Kidney (tissue), 22 donors: ENCODE measurements at places on chromosomes 1 and 21.

DNA sequence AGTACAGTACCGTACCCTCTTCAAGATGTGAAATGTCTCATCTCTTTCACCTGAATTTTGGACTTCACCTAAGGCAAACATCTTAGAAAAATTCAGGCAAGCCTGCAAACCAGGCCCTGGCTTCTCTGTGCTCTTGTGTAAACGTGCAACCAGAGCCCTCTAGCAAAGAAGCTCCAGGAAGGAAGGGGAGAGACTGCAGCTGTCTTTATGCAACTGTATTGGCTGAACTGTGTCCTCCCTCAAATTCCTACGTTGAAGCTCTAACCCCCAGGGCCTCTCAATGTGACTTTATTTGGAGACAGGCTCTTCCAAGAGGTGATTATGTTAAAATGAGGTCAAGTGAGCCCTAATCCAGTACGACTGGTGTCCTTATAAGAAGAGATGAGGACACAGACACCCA lies 60.3 kb downstream of the SLC45A1 start:
- DNase-seq, result peak; percentile 63

DNA sequence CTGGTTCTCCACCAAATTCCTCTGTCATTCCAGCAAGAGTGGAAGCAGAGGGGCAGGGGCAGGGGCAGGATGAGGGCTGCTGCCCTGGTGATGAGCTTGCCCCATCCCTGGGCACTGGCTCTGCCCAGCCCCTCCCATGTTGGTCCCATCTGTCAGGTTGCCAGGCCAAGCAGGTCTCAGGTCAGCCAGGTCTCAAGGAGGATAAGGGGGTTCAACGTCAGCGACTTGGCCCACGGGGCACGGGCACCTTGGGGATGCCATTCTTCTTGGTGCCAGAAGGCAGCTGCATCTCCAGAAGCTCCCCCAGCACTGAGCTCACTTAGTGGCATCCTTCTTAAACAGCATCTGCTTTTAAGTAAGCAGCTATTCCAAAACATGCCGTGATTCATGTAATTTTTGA lies 133.1 kb downstream of the AJAP1 start:
- DNase-seq, result no peak

- DNase-seq, result no peak
These were observed at the start of gene FCRL6 for GRCh38 chr1:159802111-159802510. TSS of gene FCRL6 (plus strand) at chr1:159802360. CDS start at chr1:159802425, 65 bp downstream.

DNA sequence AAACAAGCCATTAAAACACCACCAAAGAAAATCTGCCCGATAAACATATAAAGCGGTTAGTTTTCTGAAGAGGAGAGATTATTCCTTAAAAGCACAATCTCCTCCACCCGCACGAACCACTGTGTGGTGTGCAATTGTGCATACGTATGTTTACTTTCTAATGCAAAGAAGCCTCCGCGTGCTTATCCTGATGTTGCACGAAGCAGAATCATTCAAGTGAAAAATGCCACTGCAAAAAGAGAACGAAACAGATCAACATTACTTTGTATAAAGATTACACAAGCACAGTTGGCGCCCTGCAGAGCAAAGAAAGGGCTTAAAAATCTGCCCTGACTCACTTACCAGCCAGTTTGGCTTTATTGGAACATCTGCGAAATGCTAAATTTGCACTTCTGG lies 166.8 kb downstream of the ZNF281 start:
- no peak for DNase-seq

GRCh38 chr1:94379615-94380014 lies 38.6 kb upstream of the ABCD3 start:
- DNase-seq, result no peak

GRCh38 chr1:221239181-221239580 lies 359.9 kb downstream of the HLX start:
- no peak for DNase-seq

DNA sequence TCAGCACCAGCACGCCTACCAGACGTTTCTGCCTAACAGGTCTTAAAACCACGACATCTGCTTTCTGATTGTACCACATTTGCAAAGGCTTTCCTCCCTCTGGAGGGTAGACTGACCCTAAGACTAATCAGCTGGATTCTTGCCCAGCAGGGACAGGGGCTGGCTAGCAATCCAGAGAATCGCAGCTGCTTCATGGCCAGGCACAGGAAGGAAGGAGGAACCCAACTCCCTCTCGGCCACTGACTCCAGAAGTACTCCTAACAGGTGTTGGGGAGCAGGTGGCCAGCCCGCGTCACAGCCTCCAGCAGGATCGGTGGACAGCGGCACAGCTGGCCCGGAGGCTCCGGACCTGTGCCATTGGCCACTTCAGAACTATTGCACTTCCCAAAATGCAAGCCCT lies 180.8 kb downstream of the NPHP4 start:
- no peak for DNase-seq

DNA sequence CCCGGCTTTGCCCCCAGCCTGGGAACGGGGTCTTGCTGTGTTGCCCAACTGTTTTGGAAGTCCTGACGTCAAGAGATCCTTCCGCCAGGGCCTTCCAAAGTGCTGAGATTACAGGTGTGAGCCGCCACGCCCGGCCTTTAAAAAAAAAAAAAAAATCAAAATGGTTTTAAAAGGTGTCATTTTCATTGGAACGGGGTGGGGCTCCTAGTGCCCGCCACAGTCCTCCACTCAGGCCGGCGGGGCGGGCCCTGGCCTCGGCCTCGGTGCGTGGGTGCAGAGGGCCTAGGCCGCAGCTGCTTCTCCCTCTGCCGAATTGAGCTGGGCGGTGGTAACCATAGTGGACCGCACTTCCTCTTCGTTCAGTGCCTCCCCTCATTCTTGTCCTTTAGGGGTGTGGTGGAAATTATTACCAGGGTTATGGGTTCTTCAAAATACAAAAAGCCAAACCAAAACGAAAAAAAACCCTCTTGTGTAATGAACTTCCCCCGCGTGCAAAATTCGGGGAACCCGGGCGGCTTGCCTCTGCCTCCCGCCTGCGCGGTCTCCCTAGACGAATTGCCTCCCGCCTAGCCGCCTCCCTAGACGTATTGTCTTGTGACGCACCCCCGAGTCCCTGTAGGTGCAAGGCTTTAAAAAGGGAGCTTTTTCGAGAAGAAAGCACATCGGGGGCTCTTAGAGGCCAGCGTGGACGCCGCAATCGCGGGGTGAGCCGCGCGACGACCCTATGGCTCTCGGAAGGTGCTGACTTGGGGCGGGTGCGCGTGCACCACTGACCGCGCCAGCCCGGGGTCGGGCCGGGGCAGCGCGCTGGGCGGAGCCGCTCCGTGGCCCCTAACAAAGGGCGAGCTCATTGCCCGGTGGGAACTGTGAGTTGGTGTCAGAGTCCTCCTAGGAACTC lies 10.5 kb upstream of the SPEN start:
- DNase-seq, result peak; percentile 58

- no peak for DNase-seq
These were observed 5.7 kb downstream of the SZRD1 start for GRCh38 chr1:16372535-16373285.

DNA sequence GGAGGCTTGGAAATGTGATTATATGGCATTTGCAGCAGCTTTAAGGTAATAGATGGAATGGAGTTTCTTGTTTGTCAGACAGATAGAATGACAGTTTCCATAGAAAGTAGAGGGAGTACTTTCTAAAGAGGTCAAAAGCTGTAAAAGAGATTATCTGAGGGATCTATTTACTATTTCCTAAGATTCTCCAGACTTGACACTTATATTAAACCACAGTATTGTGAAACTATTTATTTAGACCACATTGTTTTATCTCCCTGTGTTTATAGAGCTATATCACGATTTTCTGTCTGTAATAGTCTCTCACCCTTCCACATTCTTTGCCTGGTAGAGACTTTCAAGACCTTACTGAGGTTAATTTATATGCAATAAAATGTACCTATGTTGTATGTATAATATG lies 66.7 kb downstream of the MAN1A2 start:
- peak; percentile 4 for DNase-seq

DNA sequence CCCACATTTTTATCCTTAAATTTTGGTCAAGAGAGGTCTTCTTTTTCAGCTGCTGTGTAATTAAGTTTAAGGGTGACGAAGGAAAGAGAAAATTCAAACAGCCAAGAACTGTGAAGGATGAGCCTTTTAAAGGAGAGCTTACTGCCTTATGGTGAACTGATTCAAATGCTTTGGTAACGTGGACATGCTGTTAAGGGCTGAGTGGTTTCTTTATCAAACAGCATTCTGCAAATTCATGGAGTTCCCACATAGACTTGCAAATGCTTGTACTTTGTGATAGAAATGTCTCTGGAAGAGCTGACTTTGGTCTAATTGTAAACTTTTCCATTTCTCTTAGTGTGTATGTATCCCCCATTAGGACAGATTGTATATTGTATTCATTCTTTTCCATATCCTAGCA lies 93.8 kb downstream of the CHD1L start:
- DNase-seq, result no peak

DNA sequence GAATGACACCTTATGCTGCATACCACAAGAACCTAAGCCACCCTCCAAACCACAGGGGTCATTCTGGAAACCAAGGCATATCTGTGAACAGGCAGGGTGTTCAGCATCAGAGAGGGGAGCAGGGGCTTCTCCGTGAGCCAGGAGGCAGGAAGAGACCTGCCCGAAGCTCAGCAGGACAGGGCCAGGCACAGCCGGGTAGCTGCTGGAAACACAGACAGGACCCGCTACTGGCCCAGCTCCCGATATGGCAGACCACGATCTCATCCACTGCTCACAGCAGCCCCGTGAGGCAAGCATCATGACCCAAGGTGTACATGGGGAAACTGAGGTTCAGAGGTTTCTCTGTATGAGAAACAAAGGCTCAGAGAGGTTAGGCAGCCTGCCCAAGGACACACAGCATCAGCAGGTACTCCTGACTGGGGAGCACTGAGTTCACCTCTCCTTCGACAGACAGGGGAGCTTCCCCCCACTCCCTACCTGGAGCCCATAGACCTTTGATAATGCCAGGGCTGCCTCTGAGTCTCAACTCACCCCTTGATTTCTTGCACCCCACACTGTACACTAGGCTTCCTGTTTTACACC lies 317.7 kb downstream of the MATN1 start:
- no peak for DNase-seq

DNA sequence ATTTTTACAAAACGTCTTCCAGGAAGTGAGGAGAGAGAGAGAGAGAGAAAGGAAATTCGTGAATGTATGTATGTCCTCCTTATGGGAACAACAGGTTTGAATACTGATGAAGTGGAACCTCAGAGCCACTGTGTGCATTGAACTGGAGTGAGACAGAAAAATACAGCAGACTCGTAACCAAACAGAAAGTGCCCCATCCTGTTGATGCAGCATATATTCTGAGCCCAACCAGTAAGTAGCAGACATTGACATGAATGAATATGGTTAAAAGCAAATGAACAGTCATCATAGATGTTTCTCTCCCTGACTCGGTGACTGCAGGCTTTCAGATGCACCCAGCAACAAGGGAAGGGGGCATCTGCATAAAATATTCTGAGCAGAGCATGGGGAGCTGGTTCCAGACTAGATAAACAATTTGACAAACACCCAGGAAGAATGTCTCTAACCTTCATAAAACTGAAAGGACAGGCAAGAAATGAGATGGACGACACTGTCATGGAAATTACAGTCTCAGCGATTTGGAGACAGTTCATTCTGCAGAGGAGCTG lies 471.0 kb upstream of the PBX1 start:
- DNase-seq, result no peak

- DNase-seq, result no peak
These were observed 69.1 kb downstream of the RUSC1 start for GRCh38 chr1:155389826-155390225.

- no peak for DNase-seq
These were observed 197.0 kb upstream of the UBE2U start for GRCh38 chr1:64006276-64007051.
